Caudate nucleus (tissue), 63 donors: ENCODE measurements at places on chromosomes 3 and 15.

GRCh38 chr15:65980824-65981456 lies 111.6 kb downstream of the RAB11A start:
- DNase-seq = peak; percentile 20

DNA sequence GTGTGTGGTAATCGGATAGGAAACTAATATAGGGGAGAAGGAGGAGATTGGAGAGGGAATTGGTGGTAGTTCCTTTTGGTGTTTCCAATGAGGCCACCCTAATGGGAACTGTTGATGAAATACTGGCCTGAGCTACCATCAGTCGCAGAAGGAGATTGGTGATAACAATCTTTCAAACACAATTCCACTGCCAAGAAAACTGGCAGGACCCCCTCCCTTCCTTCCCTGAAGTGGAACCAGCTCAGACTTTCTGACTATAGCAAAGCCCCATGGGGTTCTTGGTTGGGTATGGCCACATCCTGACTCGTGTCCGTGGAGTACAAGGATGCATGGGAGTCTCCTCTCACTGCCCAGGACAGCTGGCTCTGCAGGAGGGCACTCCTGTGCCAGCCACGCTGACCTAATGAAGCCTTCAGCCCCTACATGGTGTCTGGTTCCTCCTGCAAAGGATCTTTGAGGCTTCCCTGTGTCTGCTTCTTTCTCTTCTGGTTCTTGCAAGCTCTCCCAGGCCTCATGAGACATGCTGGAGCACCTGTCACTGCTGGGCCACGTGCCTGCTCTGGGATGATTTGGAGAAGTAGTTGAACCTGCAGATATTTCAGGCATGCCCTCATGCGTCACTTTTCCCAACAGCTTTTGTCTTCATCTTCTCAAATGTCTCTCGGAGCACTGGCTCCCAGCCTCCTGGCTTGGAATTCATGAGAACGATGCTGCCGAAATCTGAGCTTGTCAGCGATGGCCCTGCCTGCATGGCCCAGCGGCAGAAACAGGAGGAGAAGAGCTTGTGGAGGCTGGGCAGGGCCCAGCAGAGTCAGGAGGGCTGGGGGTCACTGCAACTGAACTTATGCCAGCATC lies 90.0 kb upstream of the ADPGK start:
- DNase-seq = no peak

DNA sequence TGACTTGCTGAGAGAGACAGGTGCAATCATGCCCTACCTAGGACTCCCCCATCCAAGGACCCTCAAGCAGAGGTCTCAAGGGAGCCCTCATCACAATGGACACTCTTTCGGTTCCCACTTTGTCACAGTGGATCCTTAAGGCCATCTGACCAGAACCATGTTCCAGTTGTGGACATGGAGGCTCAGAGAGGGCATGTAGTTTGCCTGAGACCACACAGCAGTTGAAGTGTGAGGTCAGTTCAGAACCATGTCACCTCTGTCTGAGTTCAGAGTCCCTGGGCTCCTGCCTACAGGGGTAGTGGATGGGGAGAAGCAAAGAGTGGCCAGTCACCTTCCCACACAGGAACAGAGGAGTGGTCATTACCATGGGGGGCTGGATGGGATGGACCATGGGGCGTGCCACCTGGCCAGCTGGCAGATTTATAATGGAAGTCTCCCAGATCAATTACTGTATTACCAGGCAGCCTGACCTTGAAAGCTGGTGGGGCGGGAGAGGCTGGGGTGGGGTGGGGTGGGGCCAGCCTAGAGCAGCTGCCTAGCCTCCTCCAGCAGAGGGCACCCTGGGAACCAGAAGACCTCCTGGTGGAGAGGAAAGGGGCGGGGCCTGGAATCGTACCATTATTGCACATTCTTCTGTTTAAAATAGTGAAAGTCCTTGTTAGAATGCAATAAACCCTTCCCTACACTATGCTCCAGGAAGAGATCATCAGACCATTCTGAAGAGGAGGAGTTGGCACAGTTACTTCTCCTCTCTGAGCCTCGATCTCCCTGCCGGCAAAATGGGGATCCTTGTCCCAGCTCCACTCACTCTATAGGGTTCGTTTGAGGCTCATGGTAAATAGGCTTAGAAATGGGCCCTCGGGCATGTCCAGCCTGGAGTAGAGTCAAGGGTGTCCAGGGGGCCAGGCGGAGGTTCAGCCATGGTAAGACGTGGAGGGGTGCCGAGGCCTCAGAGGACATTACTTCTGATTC lies 26.9 kb upstream of the LINGO1 start:
- no peak for DNase-seq

DNA sequence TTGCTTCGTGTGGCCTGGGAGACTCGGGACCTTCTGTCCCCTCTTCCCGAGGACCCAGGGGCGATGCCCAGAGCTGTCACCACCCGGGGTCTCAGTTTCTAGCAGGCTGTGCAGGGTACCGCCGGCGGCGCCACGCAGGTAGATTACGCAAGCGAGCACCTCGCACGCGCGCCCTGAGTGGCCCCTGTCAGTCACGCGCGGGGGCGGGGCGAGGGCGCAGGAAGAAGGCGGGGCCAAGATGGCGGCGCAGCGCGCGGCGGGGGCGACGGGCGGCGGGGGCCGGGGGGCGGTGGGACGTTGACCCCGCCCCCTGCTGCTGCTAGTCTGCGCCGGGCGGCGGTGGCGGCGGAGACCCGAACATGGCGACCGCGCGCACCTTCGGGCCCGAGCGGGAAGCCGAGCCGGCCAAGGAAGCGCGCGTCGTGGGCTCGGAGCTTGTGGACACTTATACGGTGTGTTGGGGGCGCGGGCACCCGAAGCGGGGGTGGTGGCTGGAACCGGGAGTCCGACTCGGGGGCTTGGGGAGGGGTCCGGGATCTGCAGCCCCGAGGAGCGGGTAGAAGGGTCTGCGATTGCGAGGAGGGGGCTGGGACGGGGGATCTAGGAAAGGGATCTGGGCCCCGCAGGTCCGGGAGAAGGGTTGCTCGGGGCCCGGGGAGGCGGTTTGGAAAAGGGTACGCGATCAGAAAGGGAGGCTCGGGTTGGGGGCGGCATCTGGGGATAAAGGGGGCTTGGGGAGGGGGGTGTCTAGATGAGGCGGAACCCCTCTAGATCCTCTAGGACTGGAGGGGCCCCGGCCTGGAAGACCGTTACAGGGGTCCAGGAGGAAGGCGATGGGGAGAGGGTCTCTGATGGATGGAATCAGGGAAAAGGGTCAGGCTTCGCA lies at the start of gene NISCH:
Gene NISCH (plus strand): TSS at position 322 of the 886 bp plus-strand sequence. CDS start 38 bp downstream, at position 360.
- DNase-seq = peak; percentile 71
